ENCODE measurements at places on chromosomes 4 and X.
A peak's percentile ranks its signal among the peaks of the same experiment; 100 is the strongest.

DNA sequence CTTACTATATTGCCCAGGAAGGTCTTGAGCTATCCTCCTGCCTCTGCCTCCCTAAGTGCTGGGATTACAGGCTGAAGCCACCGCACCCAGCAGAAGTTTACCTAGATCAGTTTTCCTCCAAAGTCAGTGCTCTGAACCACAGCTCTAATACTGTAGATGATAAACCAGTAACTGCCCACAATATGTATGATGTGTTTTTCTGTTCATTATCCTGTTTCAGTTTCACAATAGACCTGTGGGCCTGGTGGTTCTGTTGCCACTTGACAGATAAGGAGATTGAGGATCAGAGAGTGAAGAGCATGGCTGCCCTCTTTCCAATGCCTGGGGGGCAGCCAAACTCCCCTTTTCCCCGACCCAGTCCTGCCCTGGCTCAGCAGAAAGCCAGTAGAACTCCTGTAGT, 87.0 kb downstream of the EFNB1 start:
- no peak for DNase-seq

DNA sequence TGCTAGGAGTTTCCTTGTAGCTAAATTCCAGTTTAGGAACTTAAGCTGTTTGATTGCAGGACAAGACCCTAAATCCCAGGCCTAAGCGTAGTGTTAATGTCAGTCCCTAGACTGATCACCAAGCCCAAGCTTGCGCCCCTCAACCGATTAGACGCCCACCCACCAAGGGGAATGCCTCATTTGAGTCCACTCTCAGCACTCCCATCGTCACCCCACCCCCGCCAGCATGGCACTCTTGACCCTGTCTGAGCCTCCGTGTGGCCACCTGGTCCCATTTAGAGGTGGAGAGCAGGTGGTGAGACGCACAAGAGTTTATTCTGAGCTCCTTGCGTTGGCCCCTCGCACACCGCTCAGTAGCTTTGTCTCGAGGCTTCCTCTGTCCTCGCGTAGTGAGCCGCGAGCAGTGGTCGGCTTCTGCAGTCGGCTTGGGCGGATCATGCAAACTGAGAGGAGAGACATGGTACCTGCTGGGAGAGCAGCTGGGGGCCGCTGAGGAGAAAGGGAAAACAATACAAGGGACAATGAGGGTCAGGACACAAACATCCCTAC, 48.5 kb upstream of the ZNF157 start:
- DNase-seq = no peak

DNA sequence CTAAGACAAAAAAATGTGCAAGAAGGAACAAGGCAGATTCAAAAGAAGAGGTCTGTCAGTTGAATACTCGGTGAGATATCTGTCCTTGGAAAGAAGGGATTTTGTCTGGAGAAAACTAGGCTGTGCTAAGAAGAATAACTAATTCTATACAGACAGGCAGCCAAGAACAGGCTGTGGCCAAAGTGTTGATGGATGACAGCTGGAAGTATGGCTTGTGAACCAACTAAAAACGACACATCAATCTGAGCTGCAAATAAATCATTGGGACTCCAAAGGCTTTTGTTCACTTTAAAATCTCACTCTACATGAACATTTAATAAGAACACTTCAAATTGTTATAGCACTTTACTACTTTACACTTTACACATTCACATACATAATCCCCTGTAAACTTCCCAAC, 70.5 kb upstream of the IGSF1 start:
- no peak for DNase-seq

DNA sequence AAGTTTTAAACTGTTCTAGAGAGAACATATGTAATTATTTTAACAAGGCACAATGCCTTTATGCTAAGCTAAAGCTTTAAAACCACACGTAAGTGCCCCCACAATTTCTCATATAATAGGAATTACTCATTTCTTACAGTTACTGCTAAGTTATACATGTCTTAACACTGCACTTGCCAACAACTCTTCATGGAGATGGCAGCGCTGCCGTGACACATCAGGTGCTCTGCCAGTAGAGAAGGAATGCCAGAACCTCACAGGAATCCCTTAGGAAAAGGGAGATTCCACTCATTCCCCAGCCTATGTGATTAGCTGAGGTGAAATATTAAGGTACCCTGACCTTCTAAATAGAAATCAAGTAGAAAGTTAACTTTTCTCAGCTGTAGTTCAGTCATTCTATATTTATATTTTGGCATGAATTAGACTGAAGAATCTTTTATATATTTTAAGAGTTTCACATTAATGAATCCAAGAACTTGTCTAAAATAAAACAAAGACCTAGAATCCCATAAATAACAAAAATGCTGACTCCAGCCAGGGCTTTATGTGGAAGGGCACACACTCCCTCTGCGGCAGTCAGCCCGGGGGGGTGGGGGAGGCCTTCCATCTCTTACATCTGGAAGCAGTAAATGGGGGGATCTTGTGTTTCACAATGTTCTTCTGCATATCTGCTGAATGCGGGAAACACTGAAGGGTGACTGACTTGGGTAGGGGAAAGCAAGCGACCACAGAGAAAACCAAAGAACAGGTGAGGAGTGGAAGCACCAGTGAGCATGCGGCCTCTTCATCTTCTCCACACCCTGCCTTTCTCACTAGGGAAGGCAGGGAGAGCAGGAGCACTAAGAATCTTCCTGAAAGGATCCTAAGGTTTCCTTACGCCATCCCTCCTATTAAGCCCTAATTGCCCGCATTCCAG, 23.7 kb downstream of the ACSL1 start:
- no peak for DNase-seq

GRCh38 chr4:77893451-77893850, 30.8 kb downstream of the MRPL1 start:
- no peak for DNase-seq

GRCh38 chrX:2691543-2692220, 587 bp downstream of the CD99 start:
- DNase-seq = no peak

DNA sequence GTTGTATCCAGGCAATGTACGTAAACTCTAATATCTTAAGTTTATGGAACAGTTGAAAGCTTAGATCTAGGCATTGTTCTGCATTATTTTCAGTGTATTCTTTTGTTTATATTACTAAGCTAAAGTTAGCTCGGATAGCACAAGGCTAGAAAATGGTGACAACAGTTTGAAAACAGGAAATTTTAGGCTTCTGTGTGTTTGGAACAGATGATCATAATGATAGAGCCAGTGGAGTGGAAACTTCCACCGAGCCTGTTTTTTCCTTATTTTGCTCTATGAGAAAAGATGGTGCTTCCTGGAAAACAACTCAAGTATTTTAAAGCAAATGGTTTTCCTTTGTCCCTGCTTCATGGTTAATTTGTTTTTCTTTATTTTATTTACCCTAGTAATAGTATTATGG, 70.8 kb downstream of the GAB1 start:
- no peak for DNase-seq

- DNase-seq = no peak
Measured at GRCh38 chr4:40924096-40924792, 174.5 kb downstream of the NSUN7 start.

GRCh38 chrX:17056868-17057608, 110.6 kb downstream of the REPS2 start:
- DNase-seq = no peak

GRCh38 chrX:46573892-46574773, 568 bp downstream of the CHST7 start:
- DNase-seq = peak; percentile 1

DNA sequence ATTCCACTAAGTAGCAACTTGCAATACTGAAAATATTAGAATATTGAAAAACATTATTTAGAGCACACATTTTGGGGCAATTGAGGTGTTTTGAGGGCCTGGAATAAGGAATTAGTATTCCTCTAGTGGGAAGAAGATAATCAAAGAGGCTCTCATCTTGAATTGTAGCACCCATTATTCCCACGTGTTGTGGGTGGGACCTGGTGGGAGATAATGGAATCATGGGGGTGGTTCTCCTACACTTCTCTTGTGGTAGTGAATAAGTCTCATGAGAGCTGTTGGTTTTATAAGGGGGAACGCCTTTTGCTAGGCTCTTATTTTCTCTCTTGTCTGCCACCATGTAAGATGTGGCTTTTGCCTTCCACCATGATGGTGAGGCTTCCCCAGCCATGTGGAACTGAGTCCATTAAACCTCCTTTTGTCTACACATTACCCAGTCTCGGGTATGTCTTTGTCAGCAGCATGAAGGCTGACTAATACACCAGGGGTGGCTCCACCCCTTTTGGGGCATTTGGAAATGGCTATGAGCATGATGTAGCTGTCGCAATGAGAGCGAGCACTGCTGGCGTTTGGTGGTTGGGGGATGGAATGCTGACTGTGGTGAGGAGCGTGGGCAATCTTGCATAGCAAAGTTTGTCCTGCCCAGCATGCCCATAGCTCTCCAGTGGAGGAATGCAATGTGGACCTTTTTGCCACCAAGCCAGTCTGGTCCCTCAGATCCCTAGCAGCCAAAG, 308.2 kb downstream of the FRMPD4 start:
- DNase-seq = no peak

- DNase-seq = no peak
Measured at GRCh38 chrX:5380426-5380825, 848.2 kb downstream of the NLGN4X start.

- no peak for DNase-seq
Measured at GRCh38 chr4:147749811-147750321, 18.0 kb downstream of the ARHGAP10 start.

GRCh38 chrX:151679798-151680402, 15.4 kb upstream of the PRRG3 start:
- no peak for DNase-seq

- DNase-seq = no peak
Measured at GRCh38 chrX:40143001-40143400, 45.2 kb upstream of the BCOR start.

DNA sequence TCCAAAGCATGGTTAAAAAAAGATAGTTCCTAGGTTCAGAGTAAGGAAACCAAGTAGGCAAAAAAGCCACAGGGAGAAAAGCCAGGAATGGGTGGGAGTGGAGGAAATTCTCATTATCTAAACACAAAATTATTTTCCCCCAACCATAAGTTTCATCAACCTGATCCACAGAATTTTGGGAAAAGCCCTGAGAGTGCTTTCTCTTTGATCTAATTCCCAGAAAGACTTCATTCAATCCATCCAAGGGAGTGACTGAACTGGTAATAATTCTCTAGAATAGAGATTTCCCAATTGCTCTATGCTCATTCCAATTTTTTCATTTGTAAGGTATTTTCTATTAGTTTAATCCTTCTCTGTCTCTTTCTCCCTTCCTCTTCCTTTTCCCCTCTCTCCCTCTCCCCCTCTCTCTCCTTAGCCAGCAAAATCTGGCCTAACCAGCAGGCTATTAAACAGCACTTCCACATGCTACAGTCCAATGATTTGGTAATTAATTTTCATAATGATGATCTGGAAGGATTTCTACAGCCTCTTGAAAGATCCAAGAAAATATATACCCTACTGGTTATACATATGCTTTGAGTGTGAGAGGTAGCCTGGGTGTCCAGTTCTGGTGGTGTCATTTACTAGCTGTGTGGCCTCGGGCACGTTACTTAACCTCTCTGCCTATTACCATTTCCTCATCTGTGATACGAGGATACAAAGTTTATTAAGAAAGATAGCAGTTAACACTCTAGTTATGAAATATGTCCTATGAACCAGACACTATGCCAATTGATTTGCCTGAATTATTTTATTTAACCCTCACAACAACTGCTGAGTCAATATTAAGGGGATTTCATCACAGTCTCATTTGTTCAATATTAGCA, 251.5 kb upstream of the RASGEF1B start:
- peak; percentile 39 for DNase-seq

GRCh38 chr4:54384563-54384962, 155.5 kb downstream of the PDGFRA start:
- peak; percentile 1 for DNase-seq

- no peak for DNase-seq
Measured at GRCh38 chrX:31499109-31499508, 427.3 kb upstream of the FTHL17 start.

DNA sequence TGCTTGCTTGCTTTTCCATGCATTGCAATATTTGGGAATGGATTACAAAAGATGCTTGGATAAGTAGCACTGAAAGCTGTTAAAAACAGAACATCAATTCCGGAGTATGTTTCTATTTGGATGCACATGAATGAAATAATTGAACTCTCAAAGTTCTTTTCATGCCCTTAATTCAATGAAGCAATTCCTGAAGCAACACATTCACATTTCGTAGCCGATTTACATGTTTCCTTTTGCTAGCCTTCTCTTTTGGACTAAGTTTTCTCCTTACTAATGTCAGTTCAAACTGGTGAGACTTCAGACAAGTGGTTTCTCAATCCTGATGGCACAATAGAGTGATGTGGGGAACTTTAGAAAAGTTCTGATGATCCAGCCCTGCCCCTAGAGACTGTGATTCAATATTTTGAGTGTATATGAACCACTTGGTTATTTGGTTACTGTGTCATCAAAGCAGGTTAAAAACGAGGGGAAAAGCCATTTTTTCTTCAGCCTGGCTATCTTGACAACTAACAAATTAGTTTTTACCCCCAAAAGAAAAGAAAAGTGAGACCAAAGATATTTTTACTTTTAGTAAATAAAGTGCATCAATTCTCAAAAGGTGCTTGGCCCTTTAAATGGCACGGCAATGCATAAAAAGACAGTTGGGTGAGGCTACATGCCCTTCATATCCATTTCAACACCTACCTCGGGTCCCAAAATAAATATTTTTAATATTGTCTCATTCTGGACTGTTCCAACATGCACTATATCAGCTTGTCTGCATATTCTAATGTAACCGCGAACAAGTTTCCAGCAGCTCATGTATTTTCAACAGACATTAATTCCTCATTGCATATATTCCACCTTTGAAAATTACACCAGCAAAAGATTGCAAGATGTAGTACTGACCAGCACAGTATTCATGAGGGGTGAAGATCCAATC, 90.1 kb upstream of the RPL34 start:
- DNase-seq = peak; percentile 1

DNA sequence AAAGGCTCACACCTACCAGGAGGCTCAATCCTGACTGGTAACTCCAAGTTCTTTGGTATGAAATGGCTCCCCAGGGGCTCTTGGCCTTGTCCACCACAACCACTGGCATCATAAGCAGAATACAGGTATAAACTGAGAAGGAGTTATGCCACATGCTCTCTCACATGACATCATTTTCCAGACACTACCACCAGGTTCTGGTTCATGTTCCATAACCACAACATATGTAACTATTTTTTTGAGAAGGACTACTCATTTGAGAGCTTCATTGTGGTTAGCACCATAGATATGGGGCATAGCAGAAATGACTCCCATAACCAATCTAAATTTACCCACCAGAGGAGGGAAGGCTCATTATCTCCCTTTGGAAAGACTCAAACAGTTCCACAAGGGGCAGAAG, 19.6 kb downstream of the PRDM5 start:
- no peak for DNase-seq

DNA sequence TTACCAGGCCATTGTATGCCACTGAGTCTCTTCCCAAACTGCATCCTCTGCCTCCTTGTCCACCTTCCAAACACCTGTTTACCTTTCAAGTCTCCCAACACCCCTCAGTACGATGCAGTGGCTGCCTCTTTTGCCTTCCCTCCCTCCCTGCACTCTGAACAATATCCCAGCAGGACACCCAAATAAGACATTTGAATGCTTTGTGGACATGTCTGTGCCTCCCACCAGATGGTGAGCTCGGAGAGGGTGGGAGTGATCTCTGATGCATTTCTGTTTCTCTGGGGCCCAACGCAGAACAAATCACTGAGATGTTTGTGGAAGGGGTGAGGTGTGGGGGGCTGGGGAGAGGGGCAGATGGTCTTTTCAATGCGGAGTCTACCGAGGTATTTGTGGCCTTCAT, 33.4 kb downstream of the PJA1 start:
- no peak for DNase-seq
